Bladder microvascular endothelial cell (primary cell): ENCODE measurements at places on chromosomes 4 and X. TPM values are rescaled to one million over a fixed set of nuclear protein-coding genes. Genes with fewer than 3 reads are reported as not detected.

Gene CLDN22
- not detected in 2 replicates for total RNA-seq

Gene KLKB1
- total RNA-seq: 0.06 and 0.16 TPM in 2 replicates

Gene DOCK11
- 0.13 and 0.49 TPM in 2 replicates for total RNA-seq

Gene EXOC1L
- not detected in 2 replicates for total RNA-seq

Gene NPY2R
- 0.13 TPM in 1 of 2 replicates, not detected in the other for total RNA-seq

Gene TLR2
- 0.65 and 4.7 TPM in 2 replicates for total RNA-seq

Gene LRIT3
- total RNA-seq: 0.06 TPM in 1 of 2 replicates, not detected in the other

Gene SUPT20HL2
- total RNA-seq: not detected in 2 replicates

Gene CLCN4
- total RNA-seq: 3.1 and 8.3 TPM in 2 replicates

Gene SCD5
- 23.5 and 42.7 TPM in 2 replicates for total RNA-seq

Gene GABRQ
- not detected in 2 replicates for total RNA-seq

Gene MAGEA2
- not detected in 2 replicates for total RNA-seq

Gene AMTN
- total RNA-seq: not detected in 2 replicates

Gene ZNF711
- 0.16 and 4.7 TPM in 2 replicates for total RNA-seq

Gene DDIT4L
- 1.9 and 7.5 TPM in 2 replicates for total RNA-seq

Gene PFKFB1
- total RNA-seq: 0.06 TPM in 1 of 2 replicates, not detected in the other

Gene USP17L30
- total RNA-seq: not detected in 2 replicates

Gene RAI2
- total RNA-seq: 0.65 and 1.6 TPM in 2 replicates

Gene RPS6KA6
- total RNA-seq: under 0.01 and 0.94 TPM in 2 replicates

Gene DIAPH2
- total RNA-seq: 19.4 and 30.8 TPM in 2 replicates

Gene MEPE
- total RNA-seq: not detected in 2 replicates

Gene DCAF12L2
- 0.13 TPM in 1 of 2 replicates, not detected in the other for total RNA-seq

Gene USP11
- total RNA-seq: 20.9 and 54.1 TPM in 2 replicates

Gene ADAMTS3
- total RNA-seq: 0.65 and 2.7 TPM in 2 replicates

Gene P2RY10
- total RNA-seq: not detected in 2 replicates

Gene ZNF718
- 4.9 and 9.6 TPM in 2 replicates for total RNA-seq

Gene ADH6
- not detected in 2 replicates for total RNA-seq

Gene MTNR1A
- under 0.01 TPM in 1 of 2 replicates, not detected in the other for total RNA-seq

Gene ENPEP
- under 0.01 and 0.49 TPM in 2 replicates for total RNA-seq

Gene NBDY
- 3.2 and 6.6 TPM in 2 replicates for total RNA-seq

Gene GC
- total RNA-seq: not detected in 2 replicates

Gene PNPLA4
- 3.2 and 6.7 TPM in 2 replicates for total RNA-seq

Gene VGLL1
- total RNA-seq: not detected in 2 replicates

Gene ARFIP1
- total RNA-seq: 27.0 and 28.5 TPM in 2 replicates

Gene CACNA1F
- under 0.01 and 0.31 TPM in 2 replicates for total RNA-seq

Gene XAGE2
- total RNA-seq: not detected in 2 replicates

Gene PAGE2
- total RNA-seq: not detected in 2 replicates

Gene ZCCHC18
- total RNA-seq: 2.4 and 4.6 TPM in 2 replicates

Gene TREX2
- total RNA-seq: 2.1 and 7.3 TPM in 2 replicates

Gene RTL3
- total RNA-seq: under 0.01 TPM in 1 of 2 replicates, not detected in the other

Gene DIPK2B
- total RNA-seq: 64.9 and 118 TPM in 2 replicates

Gene CXCL8
- total RNA-seq: 18.1 and 167 TPM in 2 replicates

Gene HSD17B13
- 0.13 and 0.16 TPM in 2 replicates for total RNA-seq

Gene VSIG4
- total RNA-seq: not detected in 2 replicates

Gene PPP4R3C
- total RNA-seq: not detected in 2 replicates

Gene RNF212
- total RNA-seq: 0.32 and 0.44 TPM in 2 replicates

Gene NXF2
- not detected in 2 replicates for total RNA-seq

Gene HADH
- 6.3 and 11.2 TPM in 2 replicates for total RNA-seq

Gene KLHL34
- not detected in 2 replicates for total RNA-seq

Gene SSX2B
- total RNA-seq: not detected in 2 replicates

Gene DCHS2
- total RNA-seq: under 0.01 TPM in 1 of 2 replicates, not detected in the other
